ENCODE measurements at places on chromosomes 1 and 21.

DNA sequence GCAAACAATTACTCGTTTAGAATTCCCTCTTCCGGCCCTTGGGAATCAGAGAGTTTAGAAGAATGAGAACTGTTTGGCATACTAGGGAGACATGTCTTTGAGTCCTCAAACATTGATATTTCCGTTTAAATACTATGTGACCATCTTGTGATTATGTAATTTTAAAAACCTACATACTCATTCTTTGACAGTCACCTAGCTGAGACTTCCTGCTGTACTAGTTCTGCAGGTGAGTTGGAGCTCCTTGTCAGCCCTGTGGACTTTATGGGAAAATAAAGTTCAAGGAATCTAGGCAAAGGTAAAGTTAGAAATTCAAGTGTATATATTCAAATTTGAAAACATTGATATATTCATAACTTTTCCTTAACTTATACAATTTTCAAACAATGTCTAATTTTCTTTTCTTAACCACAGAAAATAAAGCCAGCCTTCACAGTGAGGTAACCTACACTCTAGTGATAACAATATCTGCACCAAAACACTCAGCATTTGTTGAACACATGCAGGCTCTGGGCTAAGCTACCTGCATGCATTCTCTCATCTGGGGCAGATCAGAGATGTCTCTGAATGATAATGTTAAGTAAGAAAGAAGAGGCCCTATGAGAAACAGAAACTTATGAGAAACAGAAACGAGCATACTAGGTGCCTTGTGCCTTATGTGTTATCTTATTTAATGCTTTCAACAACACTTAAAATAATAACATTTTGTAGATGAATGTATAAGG, 67.0 kb upstream of the BACE2 start:
- DNase-seq, result no peak

DNA sequence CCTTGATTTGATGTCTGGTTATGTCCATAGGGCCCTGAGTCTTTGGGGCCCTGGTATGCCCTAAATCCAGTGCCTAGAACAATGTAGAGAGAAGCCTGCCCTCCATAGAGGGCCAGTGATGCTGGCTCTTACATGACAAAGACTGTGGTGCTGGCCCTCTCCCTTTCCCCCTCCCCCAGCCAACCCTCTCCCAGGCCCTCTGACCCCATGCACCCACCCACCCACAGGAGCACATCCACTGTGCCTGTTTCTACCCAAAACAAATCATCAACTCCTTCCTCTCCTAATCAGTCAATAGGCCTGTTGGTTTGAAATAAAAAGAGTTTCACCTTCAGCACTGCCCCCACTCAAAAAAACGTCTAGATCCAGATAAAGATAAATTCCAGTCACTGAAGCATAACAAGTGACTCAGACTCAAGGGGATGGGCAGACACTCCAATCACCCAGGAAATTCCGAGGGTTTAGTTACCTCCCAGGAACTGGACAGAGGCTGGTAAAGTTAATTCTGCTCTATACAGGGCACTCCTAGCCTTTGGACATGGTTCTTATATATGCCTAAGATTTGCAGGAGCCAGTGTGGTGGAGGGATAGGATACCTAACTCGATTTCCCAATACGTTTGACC, 144.8 kb upstream of the VANGL1 start:
- no peak for DNase-seq

DNA sequence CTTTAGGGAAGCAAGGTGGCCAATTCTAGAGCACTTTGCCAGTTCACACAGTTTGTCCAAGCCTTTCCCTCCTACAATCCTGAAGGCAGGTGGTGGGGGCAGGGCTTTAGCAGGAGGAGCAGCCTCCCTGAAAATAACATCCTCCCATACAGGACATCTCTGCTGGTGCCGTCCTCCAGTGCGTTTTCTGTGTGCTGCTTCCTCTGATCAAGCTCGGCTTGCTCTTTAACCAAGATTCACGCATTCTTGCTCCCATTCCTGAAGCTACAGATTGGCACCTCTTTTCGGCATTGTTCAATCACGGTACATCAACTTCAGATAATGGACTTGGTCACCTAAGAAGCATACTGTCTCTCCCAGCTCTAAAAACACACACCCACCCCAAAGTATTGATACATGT, 7.5 kb upstream of the DPT start:
- DNase-seq, result no peak

DNA sequence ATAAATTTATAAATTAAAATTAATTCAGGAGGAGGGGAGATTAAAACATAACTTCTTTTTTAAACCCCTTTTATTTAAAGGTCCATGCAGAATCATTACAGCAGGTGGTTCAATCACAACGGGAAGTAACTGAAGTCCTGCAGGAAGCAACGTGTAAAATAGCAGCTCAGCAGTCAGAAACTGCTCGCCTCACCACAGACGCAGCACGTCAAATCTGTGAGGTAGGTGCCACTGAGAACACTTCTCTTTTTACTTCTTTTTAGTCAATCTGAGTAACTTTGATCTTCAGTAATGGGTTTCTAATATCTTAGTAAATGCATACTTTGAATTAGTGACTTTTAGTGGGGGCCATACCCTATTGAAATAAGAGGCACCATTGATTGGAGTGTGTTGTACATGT, 87.0 kb downstream of the CEP350 start:
- DNase-seq, result no peak

GRCh38 chr1:198640174-198640573, 1.3 kb downstream of the PTPRC start:
- DNase-seq, result no peak

DNA sequence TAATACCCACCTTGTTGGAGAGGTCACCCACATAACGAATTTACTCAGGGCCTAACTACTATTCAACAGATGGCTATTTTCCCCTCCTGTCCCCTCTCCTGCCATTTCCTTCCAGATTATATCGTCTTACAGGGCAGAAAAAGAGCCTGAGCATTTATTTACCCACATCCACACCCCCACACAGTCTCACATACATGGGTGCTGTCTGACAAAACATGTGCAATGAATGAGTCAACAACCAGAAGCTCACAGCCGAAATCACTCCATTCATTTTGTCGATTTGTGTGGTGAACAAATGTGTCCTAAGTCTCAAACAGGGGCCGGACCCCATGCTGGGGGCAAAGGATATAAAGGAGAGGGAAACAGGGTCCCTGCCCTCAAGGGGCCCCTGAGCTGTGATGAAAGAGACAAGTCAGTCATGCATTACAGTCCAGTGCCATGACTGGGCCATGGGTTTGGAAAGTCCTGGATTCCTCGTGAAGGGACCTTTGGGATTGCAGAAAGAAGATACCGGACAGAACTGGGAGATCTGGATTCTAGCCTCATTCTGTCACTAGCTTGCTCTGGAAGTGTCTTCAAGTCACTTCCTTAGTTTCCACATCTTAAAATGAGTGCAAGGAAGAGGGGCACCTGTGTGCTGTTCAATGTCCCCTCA, 16.4 kb upstream of the ZNF683 start:
- no peak for DNase-seq

DNA sequence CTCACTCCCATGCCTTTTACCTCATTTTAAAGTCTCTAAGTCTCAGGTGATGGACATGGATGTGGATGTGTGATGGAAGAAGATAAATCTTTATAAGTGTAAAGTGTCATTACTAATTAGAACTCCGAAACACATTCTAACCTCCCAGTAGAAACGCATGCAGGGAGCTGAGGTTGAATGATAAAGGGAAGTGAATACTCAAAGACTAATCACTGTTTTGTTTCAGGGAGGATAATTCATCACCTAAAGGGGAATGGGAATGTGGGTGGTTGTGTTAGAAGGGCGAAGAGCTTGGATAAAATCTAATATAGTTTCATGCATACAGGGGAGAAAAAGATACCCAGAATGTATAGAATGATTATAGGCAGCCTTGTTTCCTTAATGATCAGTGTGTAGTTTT, 12.5 kb downstream of the NCAM2 start:
- no peak for DNase-seq

DNA sequence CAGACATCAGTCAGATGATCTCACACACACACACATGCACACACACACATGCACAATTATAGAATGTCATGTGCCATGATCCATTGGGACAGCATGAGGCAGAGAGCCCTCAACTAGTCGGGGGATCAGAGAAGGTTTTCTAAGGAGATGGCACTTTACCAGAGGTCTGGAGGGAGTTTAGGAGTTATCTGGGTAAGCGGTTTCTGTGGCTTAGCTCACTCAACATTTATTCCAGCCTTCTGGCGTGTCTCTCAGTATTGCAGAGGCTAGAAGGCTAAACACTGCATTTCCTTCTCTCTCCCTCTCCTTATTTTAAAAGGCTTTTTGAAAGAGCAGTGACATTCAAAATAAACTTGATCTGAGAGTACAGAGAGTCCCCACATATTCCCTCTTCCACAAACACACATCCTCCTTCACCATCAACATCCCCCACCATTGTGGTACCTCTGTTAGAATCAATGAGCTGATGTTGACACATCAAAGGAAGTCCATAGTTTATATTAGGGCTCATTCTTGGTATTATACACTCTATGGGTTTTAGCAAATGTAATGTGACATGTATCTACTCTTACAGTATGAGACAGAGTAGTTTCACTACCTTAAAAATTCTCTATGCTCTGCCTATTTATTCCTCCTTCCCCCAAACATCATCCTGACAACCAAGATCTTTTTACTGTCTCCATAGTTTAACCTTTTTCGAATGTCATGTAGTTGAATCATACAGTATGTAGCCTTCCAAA, 9.0 kb upstream of the PLA2G2A start:
- no peak for DNase-seq

GRCh38 chr1:111475701-111476100, 1.9 kb downstream of the C1orf162 start:
- DNase-seq, result no peak

DNA sequence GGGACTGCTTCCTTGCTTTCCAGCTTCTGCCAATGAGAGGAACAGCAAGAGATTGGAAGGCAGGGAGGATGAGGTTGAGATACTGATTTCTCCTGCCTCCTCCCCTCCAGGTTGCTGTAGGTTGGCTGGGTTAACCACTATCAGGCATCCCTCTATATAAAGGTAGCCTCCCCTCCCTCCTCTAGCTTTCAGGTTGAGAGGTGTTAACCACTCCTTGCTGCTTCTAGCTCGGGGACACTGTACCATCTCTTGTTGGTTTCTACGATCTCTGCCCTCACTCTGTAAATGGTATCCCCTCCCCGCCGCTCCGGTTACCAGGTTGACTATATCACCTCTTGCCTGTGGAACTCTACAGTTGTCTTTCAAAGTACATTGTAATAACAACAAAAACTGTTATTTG, 16.7 kb downstream of the LPAR3 start:
- no peak for DNase-seq

- no peak for DNase-seq
Observed at GRCh38 chr1:111832521-111833155, 76.9 kb downstream of the DDX20 start.

- no peak for DNase-seq
Observed at GRCh38 chr1:197171531-197171930, 25.1 kb upstream of the ASPM start.

- no peak for DNase-seq
Observed at GRCh38 chr21:16427587-16428087, 697.9 kb downstream of the USP25 start.

DNA sequence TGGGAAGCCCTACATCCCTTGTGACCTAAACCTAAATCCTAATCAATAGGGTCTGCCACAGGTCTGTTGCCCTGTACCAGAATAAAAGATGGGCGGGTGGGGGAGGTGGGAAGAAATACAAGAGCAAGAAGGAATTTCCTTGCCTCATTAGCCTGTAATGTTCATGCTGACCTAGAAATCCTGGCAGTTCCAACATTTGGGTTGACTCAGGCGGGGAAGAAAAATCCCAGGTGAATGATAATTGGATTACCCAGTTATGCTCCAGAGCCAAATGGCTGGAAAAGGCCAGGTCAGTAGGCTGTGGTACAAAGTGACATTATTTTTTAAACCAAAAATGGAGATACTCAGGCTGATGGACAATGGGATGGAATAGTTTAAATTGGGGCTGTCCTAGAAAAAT, 27.3 kb upstream of the A3GALT2 start:
- DNase-seq, result no peak

- no peak for DNase-seq
Observed at GRCh38 chr1:23198373-23198772, 18.9 kb downstream of the HTR1D start.

DNA sequence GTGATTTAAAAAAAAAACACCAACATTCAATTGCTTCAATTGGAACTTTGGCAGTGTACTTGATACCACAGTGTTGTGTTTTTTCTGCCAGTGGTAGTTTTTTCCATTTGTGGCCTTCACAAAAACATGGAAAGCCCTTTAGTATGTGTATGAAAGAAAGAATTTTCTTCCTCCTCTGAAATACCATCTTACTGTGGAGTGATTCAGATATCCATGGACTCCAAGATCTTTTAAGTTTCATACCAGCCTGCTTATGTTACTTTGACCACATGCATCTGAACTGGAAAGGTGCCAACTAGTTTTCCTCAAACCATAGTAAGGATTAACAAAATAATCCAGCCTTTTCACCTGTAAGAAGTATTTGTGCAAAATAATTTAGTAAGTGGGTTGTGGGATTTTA, 3.4 kb downstream of the PPP2R5A start:
- no peak for DNase-seq

- peak; percentile 25 for DNase-seq
Observed at GRCh38 chr1:3530086-3530925, 75.8 kb downstream of the ARHGEF16 start.

DNA sequence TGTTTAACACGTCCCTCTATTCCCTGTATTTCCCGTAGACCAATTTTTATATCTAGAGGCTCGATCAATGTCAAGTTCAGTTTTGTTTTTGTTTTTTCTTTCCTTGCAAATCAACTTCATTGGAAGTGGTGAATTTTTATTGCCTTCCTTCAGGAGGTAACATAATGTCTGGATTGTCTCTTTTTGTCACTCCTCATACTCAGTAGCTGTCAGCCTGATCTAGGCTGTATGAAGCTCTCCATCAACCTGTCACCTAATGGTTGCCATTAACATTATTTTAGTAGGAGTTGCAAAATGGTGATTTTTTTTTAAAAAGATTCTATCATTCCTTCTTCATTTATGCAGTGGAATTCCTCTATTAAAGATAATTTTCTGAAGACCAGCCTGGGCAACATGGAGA, 49.7 kb upstream of the KIF26B start:
- DNase-seq, result no peak

- DNase-seq, result no peak
Observed at GRCh38 chr1:22576617-22577016, 13.3 kb downstream of the EPHA8 start.

GRCh38 chr1:169305356-169305755, 62.2 kb downstream of the NME7 start:
- no peak for DNase-seq

Measured in NCI-H1694 (cell line).